Amniotic stem cell (primary cell): ENCODE measurements at places on chromosomes 5 and 9.

DNA sequence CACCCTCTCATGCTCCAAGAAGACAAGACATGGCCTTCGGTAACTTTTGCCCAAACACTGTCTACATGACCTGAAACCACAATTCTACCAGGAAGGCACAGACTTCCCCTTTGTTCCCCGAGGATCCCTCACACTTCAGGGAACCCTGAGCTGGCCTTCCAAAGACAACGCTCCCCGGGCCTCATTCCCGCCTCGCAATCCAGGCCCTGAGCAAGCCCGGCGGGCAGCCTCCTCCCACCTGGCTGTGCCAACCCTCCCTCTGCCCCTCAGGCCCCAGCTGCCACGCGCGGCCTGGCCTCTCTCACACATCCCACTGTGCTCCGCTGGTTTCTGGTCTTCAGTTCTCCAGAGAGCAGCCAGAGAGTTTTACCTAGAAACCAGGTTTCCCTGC, 7.3 kb downstream of the QSOX2 start:
- no peak for DNase-seq

- DNase-seq: no peak
Measured at GRCh38 chr5:170211575-170212334, 21.0 kb upstream of the C5orf58 start.

- DNase-seq: no peak
Measured at GRCh38 chr5:79936646-79937216, 54.3 kb downstream of the MTX3 start.

- no peak for DNase-seq
Measured at GRCh38 chr9:136143215-136144001, 24.7 kb upstream of the TMEM250 start.

GRCh38 chr5:103424453-103425205, 138.0 kb downstream of the NUDT12 start:
- DNase-seq: no peak
